NCI-H1092 treated with DMSO at 0.1 percent for 48 hours (cell line): ENCODE measurements at places on chromosomes 11 and 22.
A peak's percentile ranks its signal among the peaks of the same experiment; 100 is the strongest.

DNA sequence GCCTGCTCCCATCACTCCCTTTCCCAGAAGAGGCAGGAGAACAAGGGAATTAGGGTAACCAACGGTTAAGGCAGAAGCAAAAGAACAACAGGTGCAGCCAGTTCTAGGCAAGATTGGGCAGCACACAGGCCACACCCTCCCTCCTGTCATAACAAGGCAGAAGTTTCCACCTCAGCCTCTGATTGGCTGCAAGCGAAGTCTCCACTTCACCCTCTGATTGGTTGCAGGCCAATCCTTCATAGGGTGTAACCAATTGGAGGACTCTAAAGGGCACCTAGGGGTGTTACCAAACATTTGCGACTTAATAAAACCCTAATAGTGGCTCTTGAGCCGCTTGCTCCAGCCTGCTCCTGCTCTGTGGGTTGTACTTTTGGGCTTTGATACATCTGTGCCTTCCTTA, 153.8 kb downstream of the CACNA1I start:
- DNase-seq, result no peak

- DNase-seq, result no peak
Observed at GRCh38 chr11:92425127-92425526, 200.5 kb downstream of the FAT3 start.

- no peak for DNase-seq
Observed at GRCh38 chr11:33633251-33634003, 67.2 kb downstream of the C11orf91 start.

DNA sequence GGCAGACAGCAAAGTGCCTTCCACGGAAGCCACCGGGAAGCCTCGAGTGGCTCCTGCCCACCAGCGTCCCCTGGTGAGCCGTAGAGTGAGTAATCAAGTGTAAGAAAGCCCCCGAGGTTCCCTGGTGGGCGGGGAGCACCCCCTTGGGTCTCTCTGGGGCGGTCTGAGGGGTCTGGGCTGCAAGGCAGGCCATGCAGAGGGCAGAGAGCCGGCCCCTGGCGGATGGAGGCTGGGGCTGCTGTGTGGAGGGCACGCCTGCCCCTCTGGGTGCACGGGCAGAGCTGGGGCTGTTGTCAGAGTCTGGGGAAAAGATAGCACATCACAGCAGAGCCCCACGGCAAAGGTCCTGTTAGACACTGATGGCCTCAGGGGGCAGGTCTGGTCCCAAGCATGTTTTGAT, 25.7 kb upstream of the MYRF start:
- DNase-seq, result no peak

GRCh38 chr11:26096451-26096850, 235.5 kb upstream of the ANO3 start:
- no peak for DNase-seq

- DNase-seq, result no peak
Observed at GRCh38 chr11:64559351-64560138, 31.5 kb upstream of the SLC22A12 start.

DNA sequence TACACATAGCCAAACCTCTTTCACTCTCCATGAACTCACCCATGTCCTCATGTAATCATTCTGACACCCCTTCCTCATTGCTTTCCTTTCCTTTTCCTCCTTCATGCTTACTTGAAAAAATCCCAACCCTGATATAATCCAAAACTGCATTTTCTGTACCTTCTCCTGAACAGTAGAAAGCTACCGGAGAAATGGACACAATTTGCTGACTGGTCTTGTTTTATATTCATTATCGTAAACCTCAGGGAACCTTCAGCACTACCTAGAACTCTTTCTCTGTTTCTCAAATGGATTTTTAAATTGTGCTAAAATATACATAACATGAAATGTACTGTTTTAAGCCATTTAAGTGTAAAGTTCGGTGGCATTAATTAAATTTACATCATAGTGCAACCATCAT, 996.9 kb downstream of the NTM start:
- no peak for DNase-seq

DNA sequence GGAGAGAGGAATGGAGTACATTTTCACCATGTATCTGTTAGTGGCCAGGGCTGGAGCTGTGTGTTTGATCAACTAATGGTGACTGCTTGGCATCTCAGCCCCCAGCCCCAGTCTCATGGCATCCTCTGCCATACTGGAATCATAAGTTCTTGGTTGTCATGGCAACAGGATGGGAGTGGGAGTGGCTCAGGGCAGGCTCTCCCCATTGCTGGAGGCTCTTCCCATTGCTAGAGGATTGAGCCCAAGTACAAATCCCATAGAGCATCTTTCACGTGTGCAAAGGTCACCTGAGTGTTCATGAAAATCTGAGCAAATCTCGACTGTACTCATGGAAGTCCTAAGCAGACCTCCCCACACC, 14.9 kb downstream of the DNAJB13 start:
- no peak for DNase-seq

- DNase-seq, result no peak
Observed at GRCh38 chr22:49052560-49052959, 775.1 kb downstream of the BRD1 start.

GRCh38 chr11:17379383-17380180, 8.9 kb downstream of the KCNJ11 start:
- DNase-seq, result no peak

- no peak for DNase-seq
Observed at GRCh38 chr11:118217575-118217974, 7.2 kb downstream of the JAML start.

GRCh38 chr11:129090056-129090455, 102.1 kb downstream of the ARHGAP32 start:
- no peak for DNase-seq

- DNase-seq, result no peak
Observed at GRCh38 chr11:84857746-84858145, 769.4 kb downstream of the DLG2 start.

DNA sequence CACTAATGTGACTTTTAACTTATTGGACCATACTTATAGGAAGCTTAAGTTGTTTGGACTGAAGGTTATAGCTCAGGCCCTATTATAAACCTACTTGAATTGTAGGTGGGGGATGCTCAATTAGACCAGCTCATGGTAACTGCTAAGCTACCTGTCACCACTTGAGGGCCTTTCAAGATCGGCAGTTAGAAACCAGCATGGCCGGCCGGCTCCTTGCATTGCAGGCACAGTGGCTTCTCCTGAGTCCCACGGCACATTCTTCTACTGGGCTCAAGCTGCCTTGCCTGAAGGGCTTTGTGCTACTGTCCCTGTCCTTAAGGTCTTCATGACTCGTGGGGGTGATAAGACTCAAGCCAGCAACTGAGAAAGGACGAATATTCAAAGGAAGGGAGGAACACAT, 70.8 kb downstream of the TBC1D22A start:
- DNase-seq, result no peak

DNA sequence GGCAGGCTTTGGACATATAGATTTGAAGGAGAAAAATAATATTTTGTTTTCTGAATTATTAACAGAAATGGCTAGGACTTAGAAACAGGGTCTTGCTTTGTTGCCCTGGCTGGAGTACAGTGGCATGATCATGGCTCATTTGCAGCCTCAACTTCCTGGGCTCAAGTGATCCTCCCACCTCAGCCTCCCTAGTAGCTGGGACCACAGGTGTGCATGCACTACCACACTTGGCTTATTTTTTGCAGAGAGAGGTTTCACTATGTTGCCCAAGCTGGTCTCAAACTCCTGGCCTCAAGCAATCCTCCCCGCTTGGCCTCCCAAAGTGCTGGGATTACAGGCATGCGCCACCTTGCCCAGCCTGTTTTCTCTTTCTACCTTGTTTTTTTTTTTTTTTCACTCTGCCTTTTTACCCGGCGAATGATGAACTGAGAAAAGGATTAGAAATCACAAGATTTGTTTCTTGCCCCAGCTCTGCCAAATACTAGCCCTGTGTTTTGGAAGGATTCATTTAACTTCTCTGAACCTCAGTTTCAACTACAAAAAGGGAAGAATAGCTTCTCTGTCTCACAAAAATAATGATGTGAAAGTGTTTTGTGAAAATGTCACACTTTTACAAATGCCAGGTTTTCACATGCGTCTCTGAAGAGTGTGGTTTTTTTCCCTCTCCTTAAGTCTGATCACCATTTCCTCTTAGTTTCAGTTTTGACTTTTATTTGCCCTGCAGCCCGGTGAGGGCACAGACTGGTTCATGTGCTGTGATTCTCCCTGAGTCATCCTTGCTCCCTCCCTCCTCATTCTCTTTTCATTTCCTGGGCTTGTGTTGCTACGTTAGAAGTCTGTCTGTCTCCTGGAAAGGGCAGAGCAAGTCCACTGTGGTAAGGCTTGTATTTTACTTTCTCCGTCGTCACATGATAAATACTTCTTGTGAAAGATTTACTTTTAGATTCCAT, 67.7 kb downstream of the BCL2L13 start:
- no peak for DNase-seq

DNA sequence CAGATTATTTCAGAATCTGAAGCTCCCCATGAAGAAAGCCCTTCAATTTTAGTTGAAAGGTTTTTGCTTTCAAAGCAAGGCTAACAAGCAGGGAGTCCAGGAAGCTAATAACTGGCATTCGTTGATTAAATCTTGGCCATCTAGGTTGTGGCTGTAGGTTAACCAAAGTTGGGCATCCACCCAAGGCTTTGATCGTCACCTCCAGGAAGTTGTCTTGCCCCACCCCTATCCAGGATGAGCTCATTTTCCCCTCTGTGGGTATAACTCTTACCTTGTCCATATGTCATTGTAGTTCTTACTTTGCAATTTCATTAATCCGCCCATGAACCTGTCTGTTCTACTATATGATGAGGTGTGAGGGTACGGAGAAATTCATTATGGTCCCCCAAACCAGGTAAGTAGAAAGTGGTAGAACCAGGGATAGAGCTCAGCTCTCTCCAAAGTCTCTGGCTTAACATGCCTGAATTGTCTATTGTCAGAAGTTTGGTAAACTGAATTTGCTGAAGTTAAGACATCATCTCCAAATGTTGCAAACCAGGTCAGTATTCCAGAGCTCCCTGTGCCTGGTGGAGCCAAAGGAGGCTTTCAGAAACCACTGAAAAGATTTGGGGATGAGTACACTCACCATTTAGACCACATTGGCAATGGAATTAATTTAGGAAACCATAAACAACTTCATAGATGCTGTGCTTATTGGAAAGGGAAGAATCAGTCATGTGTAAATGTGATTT, 97.1 kb downstream of the CD44 start:
- DNase-seq, result no peak

- no peak for DNase-seq
Observed at GRCh38 chr11:12149672-12150225, 39.4 kb downstream of the MICAL2 start.

GRCh38 chr11:12441231-12441861, 64.0 kb downstream of the PARVA start:
- DNase-seq, result no peak

GRCh38 chr11:86800076-86800959, at the start of gene PRSS23:
Gene PRSS23, plus strand, starts transcription at chr11:86800542. Its CDS starts 7,102 bp downstream, at chr11:86807644.
- DNase-seq, result peak; percentile 72

DNA sequence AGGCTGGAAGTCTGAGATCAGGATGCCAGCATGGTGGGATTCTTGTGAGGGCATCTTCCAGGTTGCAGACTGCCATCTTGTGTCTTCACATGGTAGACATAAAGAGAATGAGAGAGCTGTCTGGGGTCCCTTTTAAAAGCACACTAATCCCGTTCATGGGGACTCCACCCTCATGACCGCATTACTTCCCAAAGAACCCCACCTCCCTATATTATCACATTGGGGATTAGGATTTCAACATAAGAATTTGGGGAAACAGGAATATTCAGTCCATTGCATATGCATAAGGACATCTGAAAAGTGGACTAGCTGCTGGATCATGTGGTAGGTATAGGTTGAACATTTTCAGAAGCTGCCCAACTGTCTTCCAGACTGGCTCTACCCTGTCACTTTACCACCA, 33.1 kb upstream of the ADORA2A start:
- DNase-seq, result no peak

DNA sequence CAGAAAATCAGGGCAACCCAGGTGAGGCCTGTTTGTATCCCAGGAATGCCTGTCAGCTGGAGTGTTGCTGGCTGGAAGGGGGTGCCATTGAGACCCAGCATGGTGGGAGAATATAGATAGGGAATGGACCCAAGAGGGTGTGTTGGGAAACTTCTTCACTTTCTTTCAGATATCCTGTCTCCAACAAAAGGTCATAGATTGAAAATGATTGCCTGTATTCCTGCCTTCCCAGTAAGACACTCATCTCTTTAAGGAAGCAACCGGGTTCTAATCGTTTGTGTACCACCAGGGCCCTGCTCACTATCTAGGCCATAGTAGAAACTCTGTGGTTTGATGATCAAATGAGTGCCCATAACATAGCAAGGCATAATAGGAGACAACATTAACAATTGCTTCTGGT, at the start of gene OR51I1:
Gene OR51I1, minus strand, starts transcription at position 101 of the 400 bp plus-strand sequence. Its CDS starts 0 bp downstream, at position 101.
- DNase-seq, result no peak

GRCh38 chr22:26711205-26711963, 54.0 kb downstream of the MIAT start:
- DNase-seq, result no peak
